Stimulated activated CD8-positive, alpha-beta memory T cell treated with anti-CD3 and anti-CD28 coated beads, Interleukin-12 subunit alpha, Interleukin-12 subunit beta, amount 100 ng/mL, for 1 hour (primary cell): ENCODE measurements at places on chromosomes 4 and X.

DNA sequence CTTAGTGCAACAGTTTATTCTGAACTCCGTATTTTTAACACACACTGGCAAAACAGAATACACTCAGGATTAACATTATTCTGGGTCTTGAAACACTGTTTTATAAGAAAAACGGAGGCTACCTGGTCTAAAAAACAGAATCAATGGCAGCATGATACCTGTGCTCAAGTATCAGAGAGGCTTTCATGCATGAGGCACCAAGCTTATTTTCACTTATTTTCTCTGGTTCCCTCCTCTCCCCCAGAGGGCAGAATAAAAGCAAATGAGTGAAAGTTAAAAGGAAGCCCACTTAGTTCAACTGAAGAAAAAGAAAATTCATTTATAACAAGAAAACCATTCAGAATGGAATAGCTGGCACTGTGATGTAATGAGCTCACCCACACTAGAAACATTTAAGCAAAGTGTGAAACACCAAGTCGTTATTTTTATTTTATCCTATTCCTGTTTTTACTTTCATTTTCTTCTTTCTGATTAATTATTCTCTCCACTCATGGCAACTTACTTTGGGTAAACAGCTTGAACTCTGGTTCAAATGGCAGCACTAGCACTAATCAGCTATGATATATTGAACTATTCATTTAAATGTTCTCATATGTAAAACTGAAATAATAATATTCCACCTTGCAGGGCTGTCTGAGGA lies 211.8 kb downstream of the PPP3CA start:
- no peak for DNase-seq

DNA sequence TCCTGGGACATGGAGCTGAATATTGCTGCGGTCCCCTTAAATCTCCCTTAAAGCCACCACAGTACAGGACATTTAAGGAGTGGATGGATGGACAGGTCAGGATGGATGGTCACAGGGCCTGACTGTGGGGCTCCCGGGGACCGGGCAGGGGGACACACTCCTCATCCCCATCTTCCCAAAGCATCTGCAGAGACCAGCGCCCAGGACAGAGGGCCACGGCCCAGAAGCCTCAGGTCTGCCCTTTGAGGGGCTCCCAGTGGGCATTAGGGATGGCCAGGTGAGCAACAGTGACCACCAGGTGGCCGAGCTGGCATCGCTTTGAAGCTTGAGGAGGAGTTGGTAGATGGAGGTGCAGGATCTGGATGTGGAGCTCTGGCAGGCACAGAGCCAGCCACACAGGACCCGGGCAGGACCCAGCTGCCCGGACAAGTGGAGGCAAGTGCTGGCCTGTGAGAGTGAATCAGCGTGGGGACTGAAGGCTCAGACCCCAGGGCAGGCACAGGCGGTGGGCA lies 51.4 kb downstream of the ABLIM2 start:
- DNase-seq = no peak

- no peak for DNase-seq
Measured at GRCh38 chr4:77072195-77072753, 3.5 kb downstream of the CCNI start.

DNA sequence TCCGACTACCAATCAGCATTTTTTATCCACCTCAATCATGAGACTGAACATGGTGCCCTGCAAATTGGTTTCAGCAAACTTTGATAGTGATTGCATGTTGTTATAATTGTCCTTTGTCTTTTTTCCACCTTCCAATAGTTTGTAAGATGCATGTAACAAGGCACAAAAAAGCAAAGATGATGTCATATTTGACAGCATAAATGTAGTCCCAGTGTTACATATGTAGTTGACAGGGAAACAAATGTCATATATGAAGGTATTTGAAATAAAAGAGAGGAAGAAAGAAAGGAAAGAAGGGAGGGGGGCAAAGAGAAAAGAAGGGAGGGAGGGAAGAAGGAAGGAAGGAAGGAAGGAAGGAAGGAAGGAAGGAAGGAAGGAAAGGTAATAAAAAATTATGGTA lies 441.7 kb upstream of the CPEB2 start:
- no peak for DNase-seq

DNA sequence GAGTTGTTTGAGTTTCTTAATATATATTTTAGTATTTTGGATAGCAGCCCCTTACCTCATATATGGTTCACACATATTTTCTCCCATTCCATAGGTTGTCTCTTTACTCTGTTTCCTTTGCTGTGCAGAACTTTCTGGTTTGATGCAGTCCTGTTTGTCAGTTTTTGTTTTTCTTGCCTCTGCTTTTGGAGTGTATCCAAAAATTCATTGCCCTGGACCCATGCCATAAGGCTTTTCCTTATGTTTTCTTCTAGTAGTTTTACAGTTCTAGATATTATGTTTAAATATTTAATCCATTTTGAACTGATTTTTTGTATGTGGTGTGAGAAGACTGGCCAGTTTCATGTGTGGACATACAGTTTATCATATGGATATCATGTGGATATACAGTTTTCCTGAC lies 58.5 kb upstream of the NUDT6 start:
- DNase-seq = no peak

DNA sequence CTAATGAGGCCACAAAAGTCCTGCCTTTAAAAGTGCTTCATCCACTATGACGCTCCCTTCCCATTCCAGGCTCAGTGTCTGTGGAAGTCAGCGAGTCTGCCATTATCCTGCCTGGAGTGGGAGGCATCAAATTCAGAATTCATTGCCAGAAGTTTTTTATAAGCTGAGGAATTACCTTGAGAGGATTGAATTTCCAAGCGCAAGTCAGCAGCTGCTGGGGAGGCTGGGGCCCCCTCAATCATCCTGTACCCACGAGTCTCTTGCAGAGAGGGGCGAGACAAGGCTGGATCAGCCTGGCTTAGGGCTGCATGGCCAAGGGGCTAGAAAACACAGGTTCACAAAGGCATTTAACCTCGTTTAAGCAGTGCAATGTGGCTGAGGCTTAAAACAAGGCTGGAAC lies 170.5 kb upstream of the NOCT start:
- DNase-seq = no peak
